HepG2 (cell line): ENCODE measurements at places on chromosomes 16 and 17.

GRCh38 chr17:8873801-8874715, 6.6 kb upstream of the PIK3R6 start:
- DNase-seq, result no peak

GRCh38 chr17:80270836-80271235, 10.2 kb downstream of the RNF213 start:
- peak; percentile 62 for DNase-seq

- no peak for DNase-seq
These were observed 70.8 kb downstream of the RAB11FIP4 start for GRCh38 chr17:31462261-31462660.

GRCh38 chr16:28192806-28193529, 18.8 kb downstream of the XPO6 start:
- DNase-seq, result no peak

GRCh38 chr16:76681296-76681695, 404.1 kb downstream of the CNTNAP4 start:
- no peak for DNase-seq

DNA sequence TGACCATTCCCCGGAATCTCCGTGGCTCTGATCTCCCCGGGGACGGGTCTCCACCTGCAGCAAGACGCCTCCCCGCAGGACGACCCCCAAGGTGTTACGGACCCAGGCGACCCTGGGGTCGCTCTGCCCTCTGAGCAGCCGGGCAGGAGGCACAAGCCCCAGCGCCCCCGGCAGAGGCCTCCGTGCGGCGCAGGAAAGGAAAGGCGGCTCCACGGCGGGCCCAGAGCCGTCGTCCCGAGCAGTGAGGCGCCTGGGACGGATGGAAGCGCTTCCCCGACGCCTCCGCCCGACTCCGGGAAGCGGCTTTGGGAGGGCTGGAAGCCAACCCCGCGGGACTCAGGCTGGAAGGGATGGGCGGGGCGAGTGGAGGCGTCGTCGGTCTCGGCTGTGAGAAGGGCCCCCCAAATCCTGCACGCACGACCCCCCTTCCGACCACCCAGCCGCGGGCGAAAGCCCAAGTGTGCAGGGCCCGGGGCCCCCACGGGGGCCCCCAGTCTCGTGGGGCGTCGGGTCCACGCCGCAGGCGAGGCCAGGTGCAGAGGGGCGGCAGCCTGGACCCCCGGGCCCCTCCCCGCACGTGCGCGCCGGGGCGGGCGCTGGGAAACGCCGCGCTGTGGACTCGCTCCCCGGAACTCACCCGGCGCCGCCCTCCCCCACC, 32.7 kb upstream of the RPH3AL start:
- DNase-seq, result no peak

DNA sequence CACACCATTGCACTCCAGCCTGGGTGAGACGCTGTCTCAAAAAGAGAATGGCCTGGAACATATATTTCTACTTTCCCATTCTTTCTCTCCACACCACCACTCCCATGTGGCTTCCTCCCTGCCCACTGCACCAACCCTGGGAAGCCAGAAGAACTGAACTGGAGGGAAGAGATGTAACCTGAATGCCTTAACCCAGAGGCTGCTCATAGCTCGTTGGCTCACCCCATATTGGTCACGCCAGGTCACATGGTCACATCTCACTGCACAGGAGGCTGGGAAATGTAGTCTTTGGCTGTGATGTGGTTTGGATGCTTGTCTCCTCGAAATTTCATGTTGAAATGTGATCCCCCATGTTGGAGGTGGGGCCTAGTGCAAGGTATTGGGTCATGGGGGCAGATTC, 5.9 kb upstream of the DNAH17 start:
- DNase-seq, result no peak
